ENCODE measurements at places on chromosomes 2 and 18. TPM values are rescaled to one million over a fixed set of nuclear protein-coding genes. Genes with fewer than 3 reads are reported as not detected.

ONECUT2 gene
- 1.9 TPM for total RNA-seq

ALPP gene
- 0.08 TPM for total RNA-seq

GRCh38 chr2:30677861-30678385 is 129.3 kb downstream of the CAPN13 start:
- H3K27me3 ChIP-seq: no peaks in the 10 kb centered on the region
- no peak for DNase-seq
- H3K4me1 ChIP-seq: no peaks in the 10 kb centered on the region
- no peaks in the 10 kb centered on the region for H3K36me3 ChIP-seq
- no peak overlapping the region for H3K4me3 ChIP-seq
- no peak overlapping the region for H3K27ac ChIP-seq

GRCh38 chr2:40103590-40103989 is 324.5 kb upstream of the THUMPD2 start:
- H3K27me3 ChIP-seq: no peaks in the 10 kb centered on the region
- 0 out of 2 replicates have a peak, but pooled peaks cover 2% of the 10 kb centered on the region for H3K36me3 ChIP-seq
- H3K27ac ChIP-seq: no peak overlapping the region
- H3K4me3 ChIP-seq: no peak overlapping the region

DNA sequence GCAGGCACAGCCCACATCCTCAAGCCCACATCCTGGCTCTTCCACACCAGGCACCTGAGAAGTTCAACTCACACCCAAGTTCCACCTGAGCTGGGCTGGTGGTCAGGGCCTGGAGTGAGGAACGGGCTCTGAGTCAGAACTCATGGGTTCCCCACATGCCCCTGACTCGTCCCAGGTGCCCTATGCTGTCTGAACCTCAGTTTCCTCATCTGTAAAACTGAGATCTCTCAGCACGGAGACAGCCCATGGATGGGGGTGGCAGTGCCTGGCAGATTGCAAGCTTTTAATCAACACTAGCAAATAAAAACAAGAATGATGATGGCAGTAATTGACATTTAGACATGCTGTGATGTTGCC is 307.8 kb downstream of the NDUFA10 start:
- no peak for DNase-seq
- H3K4me3 ChIP-seq: no peak overlapping the region
- no peaks in the 10 kb centered on the region for H3K4me1 ChIP-seq
- no peaks in the 10 kb centered on the region for H3K36me3 ChIP-seq
- H3K27ac ChIP-seq: no peak overlapping the region
- no peaks in the 10 kb centered on the region for H3K27me3 ChIP-seq

- H3K4me3 ChIP-seq: no peak overlapping the region
- no peaks in the 10 kb centered on the region for H3K4me1 ChIP-seq
- H3K27ac ChIP-seq: no peak overlapping the region
- DNase-seq: no peak
- no peaks in the 10 kb centered on the region for H3K27me3 ChIP-seq
- no peaks in the 10 kb centered on the region for H3K36me3 ChIP-seq
Observed at GRCh38 chr2:144848423-144848822, 328.5 kb upstream of the ZEB2 start.
